Osteocyte (in vitro differentiated cells): ENCODE measurements at places on chromosomes 13 and 19. TPM values are rescaled to one million over a fixed set of nuclear protein-coding genes. Genes with fewer than 3 reads are reported as not detected.
A peak's percentile ranks its signal among the peaks of the same experiment; 100 is the strongest.

Gene SULT2A1
- total RNA-seq: not detected in 2 replicates

Gene CLEC4G
- total RNA-seq: not detected in 2 replicates

Gene LSM4
- total RNA-seq: 92.1 and 98.1 TPM in 2 replicates

Gene HSPB6
- total RNA-seq: 0.37 and 0.64 TPM in 2 replicates

Gene ICAM5
- 1.7 and 2.0 TPM in 2 replicates for total RNA-seq

DNA sequence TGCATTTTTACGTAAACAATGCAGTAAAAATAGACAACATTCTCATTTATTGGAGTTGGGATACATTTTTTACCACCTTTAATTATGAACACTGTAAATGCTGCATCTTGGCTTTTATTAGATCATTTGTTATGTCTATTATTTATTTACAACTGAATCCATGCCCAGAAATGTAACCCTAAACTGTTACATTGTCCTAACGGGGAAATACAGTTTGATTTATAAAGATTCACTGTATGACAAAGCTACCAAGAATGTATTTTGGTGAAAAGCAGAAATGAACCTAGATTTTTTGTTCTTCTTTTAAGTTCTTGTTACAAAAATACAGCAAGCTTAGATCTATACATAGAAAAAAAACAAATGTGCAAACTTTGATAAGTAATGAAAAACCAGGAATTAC lies 1.1 kb downstream of the METTL21C start:
- H3K4me3 ChIP-seq: no peak overlapping the region
- H3K36me3 ChIP-seq: peaks cover 5% of the 10 kb centered on the region
- H3K27ac ChIP-seq: no peak overlapping the region
- H3K4me1 ChIP-seq: peaks cover 12% of the 10 kb centered on the region

DNA sequence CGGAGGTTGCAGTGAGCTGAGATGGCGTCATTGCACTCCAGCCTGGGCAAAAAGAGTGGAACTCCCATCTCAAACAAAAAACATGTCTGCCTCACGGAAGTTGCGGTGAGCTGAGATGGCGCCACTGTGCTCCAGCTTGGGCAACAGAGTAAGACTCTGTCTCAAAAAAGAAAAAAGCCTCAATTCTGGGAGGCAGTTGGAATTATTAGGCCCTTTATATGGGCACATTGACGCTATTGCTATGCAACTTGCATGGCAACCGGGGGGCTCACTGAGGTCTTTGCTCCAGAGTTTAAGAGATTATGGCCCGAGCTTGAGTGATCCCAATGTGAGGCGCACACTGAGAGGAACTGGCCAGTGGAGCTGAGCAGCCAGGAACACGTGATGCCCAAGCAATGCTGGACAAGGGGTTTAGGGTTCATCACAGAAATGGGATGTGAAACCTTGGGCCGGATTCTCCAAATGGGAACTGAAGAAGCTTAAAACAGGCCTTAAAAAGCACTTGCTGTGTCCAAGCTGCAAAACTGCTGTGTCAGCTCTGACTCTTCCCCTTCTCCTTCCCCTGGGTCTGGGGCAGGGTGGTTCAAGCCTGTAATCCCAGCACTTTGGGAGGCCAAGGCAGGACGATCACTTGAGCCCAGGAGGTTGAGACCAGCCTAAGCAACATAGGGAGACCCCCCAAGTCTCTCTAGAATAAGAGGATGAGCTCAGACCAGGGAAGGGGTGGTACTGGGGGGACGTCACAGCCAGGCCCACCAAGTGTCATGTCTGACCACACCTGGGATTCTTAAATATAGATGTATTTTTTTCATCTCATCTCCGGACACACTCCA lies 2.5 kb downstream of the FTL start:
- H3K36me3 ChIP-seq: peaks cover 17% of the 10 kb centered on the region
- H3K4me3 ChIP-seq: peak overlapping the region; percentile 95
- H3K27ac ChIP-seq: peak overlapping the region; percentile 98
- DNase-seq: no peak

DNA sequence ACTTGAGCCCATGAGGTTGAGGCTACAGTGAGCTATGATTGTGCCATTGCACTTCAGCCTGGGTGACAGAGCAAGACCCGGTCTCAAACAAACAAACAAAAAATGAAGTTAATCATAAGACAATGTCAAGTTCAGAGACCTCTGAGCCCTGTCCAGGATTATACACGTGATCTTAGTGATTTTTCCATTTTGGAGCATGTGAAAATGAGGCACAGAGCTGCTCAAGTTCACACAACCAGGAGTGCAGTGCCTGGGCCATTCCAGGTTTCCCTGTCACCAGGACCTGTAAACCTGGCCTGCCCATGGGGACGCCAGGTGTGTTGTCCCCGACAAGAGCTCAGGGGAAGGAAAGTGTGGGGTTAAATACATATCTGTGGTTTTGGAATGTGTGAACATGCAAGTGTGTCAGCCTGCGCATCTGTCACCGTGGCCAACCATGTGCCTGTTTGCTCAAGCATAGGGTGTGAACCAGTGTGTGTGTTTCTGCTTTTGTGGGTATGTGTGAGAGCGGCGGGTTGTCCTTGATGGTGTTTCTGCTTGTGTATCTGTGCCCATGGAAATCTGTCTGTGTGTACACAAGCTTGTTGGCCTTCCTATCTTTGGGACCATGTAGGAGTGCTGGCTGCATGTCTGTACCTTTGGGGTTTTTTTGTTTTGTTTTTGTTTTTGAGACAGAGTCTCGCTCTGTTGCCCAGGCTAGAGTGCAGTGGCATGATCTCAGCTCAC lies 1.5 kb upstream of the FXYD1 start:
- H3K4me3 ChIP-seq: no peak overlapping the region
- no peak for DNase-seq
- H3K27me3 ChIP-seq: peaks cover 24% of the 10 kb centered on the region
- peaks cover 31% of the 10 kb centered on the region for H3K4me1 ChIP-seq
- H3K27ac ChIP-seq: no peak overlapping the region
- no peaks in the 10 kb centered on the region for H3K36me3 ChIP-seq

DNA sequence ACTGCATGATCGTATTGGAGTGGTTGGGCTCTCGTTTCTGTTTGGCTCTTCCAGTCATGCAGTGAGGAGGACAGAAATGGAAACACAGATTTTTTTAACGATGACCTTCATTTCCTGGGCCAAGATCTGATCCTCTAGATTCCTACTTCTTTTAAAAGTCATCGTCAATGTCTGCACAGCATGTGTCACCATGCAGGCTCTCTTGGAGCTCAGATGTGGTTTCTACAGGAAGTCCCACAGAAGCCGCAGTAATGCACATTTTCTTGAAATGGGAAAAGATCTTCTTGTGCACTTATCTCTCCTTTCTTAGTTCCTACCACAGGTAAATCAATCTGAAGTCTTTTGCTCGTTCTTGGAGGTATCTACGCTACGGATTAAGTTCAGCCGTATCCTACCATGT lies 626.9 kb downstream of the EFNB2 start:
- no peaks in the 10 kb centered on the region for H3K36me3 ChIP-seq
- H3K4me1 ChIP-seq: no peaks in the 10 kb centered on the region
- H3K27me3 ChIP-seq: no peaks in the 10 kb centered on the region
- H3K4me3 ChIP-seq: no peak overlapping the region
- no peak for DNase-seq

GRCh38 chr13:39955560-39955959 lies 300.1 kb downstream of the COG6 start:
- H3K27ac ChIP-seq: no peak overlapping the region
- no peaks in the 10 kb centered on the region for H3K36me3 ChIP-seq
- H3K4me3 ChIP-seq: no peak overlapping the region

DNA sequence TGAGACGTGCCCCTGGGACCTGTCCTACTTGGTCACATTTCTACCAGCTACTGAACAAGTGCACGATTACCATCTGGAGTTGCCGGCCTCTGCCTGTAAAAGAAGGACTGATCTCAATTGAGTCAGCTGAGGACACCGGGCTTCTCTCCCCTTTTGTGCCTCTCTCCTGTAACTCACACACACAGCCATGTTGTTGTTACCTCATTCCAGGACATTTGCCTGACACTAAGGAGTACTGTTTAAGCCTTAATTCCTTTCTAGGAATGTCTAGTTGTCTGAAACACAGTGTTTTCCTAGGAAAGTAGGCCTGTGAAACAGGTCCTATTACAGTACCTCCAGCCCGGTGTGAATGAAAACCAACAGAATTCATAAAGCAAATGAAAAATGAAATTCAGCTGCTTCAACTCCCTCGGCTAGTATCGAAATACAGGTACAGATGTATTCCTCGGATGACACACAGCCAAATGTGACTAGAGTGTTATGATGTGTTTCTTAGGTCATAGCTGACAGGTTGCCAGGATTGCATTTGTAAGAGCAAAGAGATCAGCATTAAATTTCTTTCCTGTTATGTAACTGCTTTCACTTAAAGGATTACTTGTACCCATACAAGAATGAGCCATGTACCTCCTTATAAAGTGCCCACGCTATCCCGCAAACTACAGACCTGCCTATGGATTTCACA lies 152.0 kb upstream of the IRS2 start:
- no peaks in the 10 kb centered on the region for H3K36me3 ChIP-seq
- H3K4me1 ChIP-seq: no peaks in the 10 kb centered on the region
- H3K4me3 ChIP-seq: no peak overlapping the region

DNA sequence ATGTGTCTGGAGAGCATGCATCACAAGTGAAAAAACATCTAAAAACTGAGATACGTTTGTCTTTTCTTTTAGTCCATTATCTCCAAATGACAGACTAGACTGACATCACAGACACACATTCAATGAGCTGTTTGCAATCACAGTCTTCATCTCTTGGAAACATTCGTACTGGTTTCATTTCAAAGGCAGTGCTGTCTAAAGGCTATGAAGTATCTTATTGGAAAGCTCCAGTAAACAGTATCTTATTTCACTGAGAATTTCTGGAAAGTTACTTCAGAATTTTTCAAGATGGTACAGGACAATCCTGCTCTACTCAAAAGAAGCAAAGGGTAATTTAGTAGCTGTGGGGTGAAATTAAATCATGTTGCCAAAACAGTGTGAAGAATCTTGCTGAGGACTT lies 53.5 kb upstream of the TNFRSF19 start:
- DNase-seq: no peak
- no peak overlapping the region for H3K27ac ChIP-seq
- peaks cover 14% of the 10 kb centered on the region for H3K27me3 ChIP-seq
- H3K4me1 ChIP-seq: peaks cover 4% of the 10 kb centered on the region
